ENCODE measurements at places on chromosomes 7 and 10. TPM values are rescaled to one million over a fixed set of nuclear protein-coding genes. Genes with fewer than 3 reads are reported as not detected.

- no peaks in the 10 kb centered on the region for H3K4me1 ChIP-seq
- H3K36me3 ChIP-seq = no peaks in the 10 kb centered on the region
- no peak for DNase-seq
- no peaks in the 10 kb centered on the region for H3K27me3 ChIP-seq
- H3K27ac ChIP-seq = no peak overlapping the region
- no peak overlapping the region for H3K4me3 ChIP-seq
Measured at GRCh38 chr10:82674036-82674435, 799.0 kb downstream of the NRG3 start.

GRCh38 chr10:96890172-96890513 lies 58.0 kb downstream of the LCOR start:
- H3K27me3 ChIP-seq = no peaks in the 10 kb centered on the region
- H3K4me3 ChIP-seq = no peak overlapping the region
- H3K27ac ChIP-seq = peak overlapping the region; percentile 21
- peaks cover 17% of the 10 kb centered on the region for H3K4me1 ChIP-seq

GRCh38 chr7:128219636-128220035 lies 21.4 kb upstream of the LEP start:
- H3K27me3 ChIP-seq = no peaks in the 10 kb centered on the region
- no peak overlapping the region for H3K4me3 ChIP-seq
- H3K27ac ChIP-seq = no peak overlapping the region
- H3K4me1 ChIP-seq = 0 out of 2 replicates have a peak, but pooled peaks cover 5% of the 10 kb centered on the region

DNA sequence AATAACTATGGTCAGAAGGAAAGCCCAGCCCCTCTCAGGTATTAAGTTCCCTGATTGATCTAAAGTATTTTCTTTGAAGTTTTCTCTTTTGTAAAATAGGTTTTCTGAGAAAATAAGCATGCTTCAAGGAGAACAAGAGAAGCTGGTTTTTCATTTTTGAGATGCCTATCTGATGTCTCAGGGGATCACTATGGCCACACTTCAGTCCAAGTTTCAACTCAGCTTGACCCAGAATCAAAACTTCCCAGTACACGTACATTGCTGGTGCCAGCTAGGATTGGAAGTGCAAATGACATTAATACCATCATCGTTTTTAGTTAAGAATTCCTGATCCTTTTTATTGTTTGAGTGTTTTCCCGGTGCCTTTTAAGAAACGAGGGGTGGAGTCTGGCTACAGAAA lies 7.2 kb downstream of the ITIH5 start:
- no peak overlapping the region for H3K4me3 ChIP-seq
- no peaks in the 10 kb centered on the region for H3K36me3 ChIP-seq
- peak; percentile 42 for DNase-seq
- H3K27ac ChIP-seq = peak overlapping the region; percentile 34

The PLAC9 gene
- total RNA-seq = not detected

All from Caco-2 (cell line).